ENCODE measurements at places on chromosomes 6 and 20.
A peak's percentile ranks its signal among the peaks of the same experiment; 100 is the strongest.

DNA sequence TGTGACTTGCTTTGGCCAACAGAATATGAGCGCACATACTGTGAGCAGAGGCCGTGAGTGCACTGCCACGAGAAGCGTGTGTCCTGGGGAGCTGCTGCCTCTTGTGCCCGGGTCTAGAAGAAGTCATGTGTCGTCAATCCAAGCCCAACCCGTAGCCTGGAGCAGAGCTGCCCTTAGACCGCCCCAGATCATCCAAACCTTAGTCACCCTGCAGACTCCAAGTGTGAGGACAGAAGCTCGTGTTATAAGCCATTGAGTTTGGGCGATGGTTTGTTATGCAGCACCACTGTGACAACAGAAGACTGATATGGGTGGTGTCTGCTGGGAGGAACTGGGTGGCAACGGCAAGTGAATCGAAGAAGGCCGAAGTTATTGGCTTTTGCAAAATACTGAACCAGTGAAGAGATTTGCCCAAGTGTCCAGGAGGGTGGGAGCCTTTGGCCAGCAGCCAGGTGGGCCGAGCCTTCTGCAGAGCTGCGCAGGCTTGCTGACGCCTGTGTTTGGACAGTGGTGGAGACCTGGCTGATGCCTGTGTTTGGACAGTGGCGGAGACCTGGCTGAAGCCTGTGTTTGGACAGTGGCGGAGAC lies 101.3 kb upstream of the SULF2 start:
- no peak for DNase-seq

- DNase-seq, result no peak
These were observed 10.1 kb upstream of the SEC63 start for GRCh38 chr6:107968081-107968480.

DNA sequence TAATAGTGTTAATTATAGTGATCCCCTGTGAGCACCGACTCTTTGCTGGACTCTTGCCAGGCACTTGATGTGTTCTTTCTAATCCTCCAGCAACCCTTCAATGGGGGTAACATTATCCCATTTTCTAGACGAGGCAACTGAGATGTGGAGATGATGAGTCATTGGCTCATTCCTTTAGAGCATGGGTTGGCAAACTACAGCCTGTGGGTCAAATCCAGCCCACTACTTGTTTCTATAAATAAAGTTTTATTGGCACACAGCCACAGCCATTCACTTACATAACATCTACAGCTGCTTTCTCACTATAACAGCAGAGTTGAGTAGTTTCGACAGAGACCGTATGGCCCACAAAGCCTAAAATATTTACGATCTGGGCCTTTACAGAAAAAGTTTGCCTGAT lies 249.5 kb upstream of the KCNG1 start:
- no peak for DNase-seq

- no peak for DNase-seq
These were observed 32.1 kb downstream of the NHLRC1 start for GRCh38 chr6:18090349-18090786.

DNA sequence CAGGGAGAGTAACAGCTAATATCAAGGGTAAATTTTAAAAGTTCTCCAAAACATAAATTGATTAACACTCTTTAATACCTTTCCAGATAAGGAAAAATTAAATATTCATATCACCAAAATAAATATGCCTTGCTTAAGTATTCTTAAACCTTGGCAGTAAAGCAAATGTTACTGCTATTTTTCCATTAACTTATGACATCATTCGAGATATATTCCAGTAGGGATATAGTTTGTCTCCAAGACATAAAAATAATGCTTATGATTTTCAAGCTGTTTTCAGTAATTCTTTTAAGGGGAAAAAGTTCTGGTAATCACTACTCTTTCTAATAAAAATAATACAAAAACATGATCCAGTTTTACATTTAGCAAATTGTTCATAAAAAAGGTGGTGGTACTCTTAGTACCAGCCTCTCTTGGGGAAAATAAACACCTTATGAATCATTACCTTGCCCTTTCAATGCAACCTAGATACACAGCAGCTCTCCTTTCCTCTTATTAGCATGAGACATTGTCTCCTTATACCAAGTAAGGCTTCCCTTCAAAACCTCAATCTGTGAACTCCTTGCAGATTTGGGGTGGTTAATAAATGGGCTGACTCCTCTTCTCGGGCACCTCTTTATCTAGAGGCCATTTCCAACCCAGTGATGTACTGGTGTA lies 31.5 kb upstream of the LTV1 start:
- no peak for DNase-seq

DNA sequence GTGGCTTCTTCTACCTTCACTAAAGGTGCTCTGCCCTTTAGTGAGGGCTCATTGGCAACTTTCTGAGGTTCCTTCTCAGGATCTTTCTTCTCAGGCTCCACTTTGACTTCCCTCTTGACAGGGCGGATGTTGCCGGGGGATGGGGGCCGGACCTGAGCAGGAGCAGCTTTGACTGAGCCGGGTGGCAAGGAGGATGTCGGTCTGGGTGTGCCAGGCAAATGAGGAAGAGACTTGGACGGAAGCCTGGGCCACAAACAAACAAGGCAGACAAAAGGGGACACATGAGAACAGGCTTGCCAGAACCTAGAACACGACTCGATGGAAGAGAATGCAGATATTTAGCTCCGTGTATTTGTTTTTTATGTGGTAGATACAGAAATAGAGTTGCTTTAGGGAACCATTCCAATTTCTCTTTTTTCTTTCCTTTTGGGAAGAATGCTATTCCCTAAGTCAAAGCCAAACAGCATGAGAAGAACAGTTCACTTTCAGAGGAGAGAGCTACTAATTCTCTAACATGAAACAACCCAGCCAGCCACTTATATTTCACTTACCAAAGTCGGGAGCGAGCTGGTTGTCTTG lies 76.2 kb upstream of the BCLAF1 start:
- peak; percentile 46 for DNase-seq

DNA sequence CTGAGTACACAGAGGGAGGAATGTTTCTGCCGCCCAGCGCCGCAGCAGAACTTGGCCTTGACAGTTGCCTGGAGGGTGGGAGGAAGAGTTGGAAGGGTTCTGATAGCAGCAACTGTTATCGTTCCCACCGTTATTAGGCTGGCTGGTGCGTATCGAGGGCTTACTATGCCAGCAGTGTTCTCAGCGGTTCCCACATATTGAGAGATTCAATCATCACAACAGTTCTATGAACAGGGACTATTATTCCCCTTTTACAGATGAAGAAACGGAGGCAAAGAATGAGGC lies 380.1 kb upstream of the SULF2 start:
- DNase-seq, result no peak

- DNase-seq, result no peak
These were observed 142.4 kb downstream of the LRFN2 start for GRCh38 chr6:40444811-40445210.

GRCh38 chr20:37392441-37393195 lies 46.7 kb downstream of the SRC start:
- DNase-seq, result peak; percentile 25

DNA sequence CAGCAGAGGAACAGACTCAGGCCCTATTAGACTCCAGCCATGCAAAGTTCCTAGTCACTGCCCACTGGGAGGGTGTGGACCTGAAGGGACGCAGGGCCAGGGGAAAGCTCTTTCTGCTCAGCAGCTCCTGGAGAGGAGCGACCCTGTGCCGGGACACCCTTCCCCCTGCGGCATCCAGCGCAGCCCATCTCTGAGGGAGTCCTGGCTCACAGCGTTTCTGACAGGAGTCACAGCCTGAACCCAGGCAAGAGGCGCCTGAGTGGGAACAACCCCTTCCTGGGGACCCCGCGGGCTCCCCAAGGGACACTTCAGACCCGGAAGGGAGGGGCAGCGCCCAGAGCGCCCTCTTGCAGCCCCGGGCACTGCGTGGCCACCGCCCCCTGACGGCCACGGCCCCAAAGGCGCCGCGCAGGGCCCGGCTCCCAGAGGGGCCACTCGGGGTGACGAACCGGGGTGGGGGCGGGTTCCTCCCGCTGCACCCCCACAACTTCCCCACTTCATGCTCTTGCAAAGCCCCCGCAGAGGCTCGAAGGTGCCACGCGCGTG lies 862 bp downstream of the UCKL1 start:
- DNase-seq, result peak; percentile 54

- no peak for DNase-seq
These were observed 10.4 kb downstream of the TGM6 start for GRCh38 chr20:2390951-2391675.

DNA sequence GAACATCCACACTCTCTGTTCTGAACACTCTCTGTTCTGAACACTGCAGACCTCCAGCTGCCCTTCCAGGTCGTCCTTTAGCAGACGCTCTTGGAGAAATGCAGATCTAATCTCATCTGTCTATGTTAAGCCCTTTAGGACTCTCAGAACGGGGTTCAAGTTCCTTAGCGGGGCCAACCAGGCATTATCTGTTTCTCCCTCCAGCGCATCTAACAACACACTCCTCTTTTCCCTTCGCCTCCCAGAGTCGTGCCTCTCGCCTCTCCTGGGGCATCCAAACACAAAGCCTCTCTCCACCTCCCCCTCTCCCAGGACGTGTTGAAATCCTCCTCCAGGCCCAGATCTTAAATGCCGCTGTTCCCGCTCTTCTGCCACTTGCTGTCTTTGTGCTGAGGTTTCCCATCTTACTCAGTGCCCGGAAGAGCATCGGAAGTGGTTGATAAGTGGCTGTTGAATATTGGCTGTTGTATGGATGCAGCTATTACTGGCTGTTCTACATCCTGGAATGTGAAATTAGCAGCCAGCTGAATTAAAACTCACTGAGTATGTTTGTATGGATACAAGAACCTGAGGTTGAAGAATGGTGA lies 108.4 kb upstream of the GGTLC1 start:
- DNase-seq, result no peak

- DNase-seq, result no peak
These were observed 23.9 kb downstream of the GNAS start for GRCh38 chr20:58876437-58876836.

- DNase-seq, result no peak
These were observed 2.8 kb downstream of the PROKR2 start for GRCh38 chr20:5313916-5314315.

GRCh38 chr20:10910535-10911178 lies 236.9 kb upstream of the JAG1 start:
- no peak for DNase-seq

- DNase-seq, result no peak
These were observed 2.8 kb upstream of the RAB23 start for GRCh38 chr6:57224769-57225515.

- no peak for DNase-seq
These were observed 15.7 kb downstream of the TMEM181 start for GRCh38 chr6:158575550-158575949.

- DNase-seq, result no peak
These were observed 37.6 kb downstream of the NDUFAF5 start for GRCh38 chr20:13822459-13822858.

DNA sequence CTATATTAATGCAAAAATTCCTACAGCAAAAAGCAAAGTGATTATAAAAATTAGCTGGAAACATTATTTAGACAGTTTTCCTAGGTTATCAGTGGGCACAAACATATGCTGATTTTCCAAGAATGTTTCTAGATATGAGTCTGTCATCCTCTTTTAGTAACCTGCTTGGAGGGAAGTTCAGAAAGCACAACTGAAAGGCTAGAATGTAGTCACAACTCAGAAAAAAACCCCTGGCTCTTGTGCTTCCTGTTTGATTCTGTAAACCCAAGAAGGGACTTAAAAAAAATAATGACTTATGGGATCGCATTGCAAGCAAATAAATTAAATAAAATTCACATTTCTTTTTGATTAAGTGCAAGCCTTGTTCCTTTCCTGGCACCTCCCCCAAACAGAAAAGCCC lies 708.4 kb upstream of the EPHA7 start:
- no peak for DNase-seq

GRCh38 chr6:33772082-33772830 lies 16.7 kb downstream of the LEMD2 start:
- no peak for DNase-seq

GRCh38 chr20:61027218-61027617 lies 224.8 kb upstream of the CDH4 start:
- DNase-seq, result no peak

- DNase-seq, result no peak
These were observed 107.0 kb upstream of the SMLR1 start for GRCh38 chr6:130720076-130720715.

DNA sequence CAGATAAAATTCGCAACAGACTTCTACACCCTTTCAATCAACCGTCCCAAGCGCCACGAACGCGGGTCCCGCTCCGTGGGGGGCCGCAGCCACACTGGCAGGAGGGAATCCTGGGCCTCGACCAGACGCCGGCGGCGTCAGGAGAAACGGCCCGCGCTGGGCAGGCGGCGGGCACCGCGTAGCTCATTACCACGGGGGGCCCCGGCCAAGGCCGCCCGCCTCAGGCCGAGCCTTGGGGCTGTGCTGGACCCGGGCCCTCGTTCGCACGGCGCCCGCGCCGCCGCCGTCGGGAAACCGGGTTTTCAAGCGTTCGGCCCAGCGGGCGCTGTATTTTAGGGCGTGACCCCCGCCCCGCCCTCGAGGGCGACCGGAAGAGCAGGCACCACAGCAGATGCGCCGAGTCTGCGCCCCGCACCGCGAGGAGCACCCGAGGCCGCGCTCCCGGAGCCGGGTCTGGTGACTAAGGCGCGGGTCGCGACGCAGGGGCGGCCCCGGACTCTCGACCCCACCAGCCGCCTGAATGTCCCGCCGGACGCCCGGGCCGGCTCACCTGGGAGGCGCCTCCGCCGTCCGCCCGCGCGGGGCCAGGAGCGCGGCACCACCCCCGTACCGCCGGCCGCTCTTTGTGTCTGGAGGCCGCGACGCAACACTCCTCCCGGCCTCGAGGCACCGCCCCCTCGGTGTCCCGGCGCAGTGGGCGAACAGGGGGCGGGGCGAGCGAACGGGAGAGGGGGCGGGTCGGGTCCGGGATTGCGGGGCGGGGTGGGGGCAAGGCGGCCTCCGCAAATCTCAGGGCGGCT lies at the start of gene NINL:
TSS of gene NINL (minus strand) at position 627 of the 800 bp plus-strand sequence. CDS start 58,944 bp downstream, outside the sequence.
- DNase-seq, result peak; percentile 71

GRCh38 chr6:147911057-147911456 lies 402.6 kb downstream of the SAMD5 start:
- DNase-seq, result no peak

GRCh38 chr6:115214283-115214682 lies 846.4 kb downstream of the FRK start:
- DNase-seq, result no peak

- no peak for DNase-seq
These were observed 174.9 kb upstream of the GGTLC1 start for GRCh38 chr20:24163506-24163905.

DNA sequence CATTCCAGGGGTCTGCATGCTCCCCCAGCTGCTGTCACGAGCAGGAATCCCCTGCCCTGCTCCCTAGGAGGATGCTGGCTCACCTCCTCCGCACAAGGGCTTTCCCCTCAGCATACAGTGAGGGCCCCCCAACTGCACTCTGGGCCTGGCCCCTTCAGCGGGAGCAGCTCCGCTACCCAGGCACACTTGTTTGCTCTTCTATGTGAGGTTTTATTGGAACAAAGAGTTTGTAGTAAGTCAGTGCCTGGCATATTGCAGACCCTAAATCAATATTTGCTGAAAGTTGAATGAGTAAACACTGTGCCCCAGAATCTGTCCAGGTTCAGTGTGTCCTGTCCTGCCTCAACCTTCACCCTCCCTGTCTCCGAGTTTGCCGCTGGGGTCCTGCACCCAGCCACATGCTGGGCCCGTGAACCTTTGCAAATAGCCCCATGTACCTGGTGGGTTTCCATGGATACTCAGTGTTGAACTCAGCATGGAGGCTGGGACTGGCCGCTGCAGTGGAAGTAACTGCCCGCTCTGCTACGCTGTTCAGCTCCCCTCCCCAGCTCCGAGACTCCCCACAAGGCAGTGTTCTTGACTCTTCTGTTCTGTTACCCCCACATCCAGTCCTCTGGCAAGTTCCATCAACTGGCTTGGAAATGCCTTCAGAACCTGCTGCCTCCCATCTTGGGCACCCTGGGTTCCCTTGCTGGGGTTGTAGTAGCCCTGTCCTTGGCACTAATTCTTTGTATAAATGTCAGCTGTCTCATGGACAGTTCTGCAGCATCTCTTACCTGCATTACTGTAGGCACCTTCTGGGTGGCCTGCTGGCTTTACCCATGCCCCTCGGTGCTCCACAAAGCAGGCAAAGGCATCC lies 15.7 kb downstream of the SLC22A1 start:
- no peak for DNase-seq

Data from CD4-positive, alpha-beta T cell treated with Interleukin-6 for 4 hours (primary cell).